ENCODE measurements at places on chromosomes 3 and 15.

- no peak for DNase-seq
Measured at GRCh38 chr3:164371681-164372080, 706.6 kb downstream of the SI start.

DNA sequence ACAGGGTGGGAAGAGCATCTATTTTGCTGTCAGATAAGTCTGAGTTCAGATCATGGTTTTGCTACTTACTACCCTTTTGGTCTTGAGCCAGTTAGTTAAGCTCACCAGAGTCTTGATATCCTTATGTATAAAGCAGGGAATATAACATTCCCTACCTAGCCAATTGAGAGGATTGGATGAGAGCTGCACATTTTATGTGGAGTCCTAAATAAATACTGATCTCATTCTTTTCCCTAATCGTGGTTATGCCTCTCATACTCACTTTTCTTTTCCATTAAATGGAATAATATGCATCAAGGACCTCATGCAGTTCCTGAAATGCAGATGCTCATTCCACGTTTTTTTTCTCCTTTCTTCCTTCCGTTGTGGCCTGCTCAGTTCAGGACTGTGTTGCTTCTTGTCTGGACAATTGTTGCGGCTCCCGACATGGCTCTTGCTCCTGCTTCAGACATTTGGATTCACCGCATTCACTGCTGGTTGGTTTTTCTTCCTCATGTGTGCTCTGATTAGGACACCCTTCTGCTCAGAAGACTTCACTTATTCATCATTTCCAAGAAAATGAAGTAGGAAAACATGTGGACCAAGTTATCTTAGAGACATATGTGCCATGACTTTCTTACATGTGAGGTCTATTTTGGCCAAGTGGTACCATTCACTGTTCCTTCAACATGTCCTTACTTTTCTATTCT lies 90.2 kb downstream of the NFKBIZ start:
- DNase-seq: no peak

DNA sequence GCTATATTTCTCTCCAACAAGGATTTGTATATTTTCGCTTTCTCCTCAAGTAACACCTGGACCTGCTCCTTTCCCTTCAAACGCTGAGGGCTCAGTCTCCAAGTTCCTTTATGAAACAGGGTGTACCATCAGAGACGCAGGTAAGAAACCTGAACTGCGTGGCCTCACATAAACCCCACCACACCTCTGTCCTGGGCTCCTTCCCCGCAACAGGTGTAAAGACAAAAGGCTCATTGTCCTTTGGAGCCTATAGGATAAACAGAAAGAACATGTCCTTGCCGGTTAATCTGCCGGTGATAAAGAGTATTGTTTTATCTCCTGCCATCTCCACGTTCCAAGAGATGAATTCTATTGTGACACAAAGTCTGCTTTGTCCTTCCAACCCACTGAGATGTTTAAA lies 111.8 kb upstream of the ADAMTS9 start:
- no peak for DNase-seq

- no peak for DNase-seq
Measured at GRCh38 chr3:107737914-107738313, 215.2 kb downstream of the BBX start.

GRCh38 chr15:47991357-47991756 lies 129.4 kb upstream of the SLC24A5 start:
- DNase-seq: no peak
